ENCODE measurements at places on chromosomes 4 and X. TPM values are rescaled to one million over a fixed set of nuclear protein-coding genes. Genes with fewer than 3 reads are reported as not detected.
A peak's percentile ranks its signal among the peaks of the same experiment; 100 is the strongest.

GRCh38 chr4:113695328-113696169 lies 66.0 kb downstream of the CAMK2D start:
- no peak for DNase-seq

- DNase-seq = no peak
These were observed 5.2 kb downstream of the SH3KBP1 start for GRCh38 chrX:19882066-19882775.

DNA sequence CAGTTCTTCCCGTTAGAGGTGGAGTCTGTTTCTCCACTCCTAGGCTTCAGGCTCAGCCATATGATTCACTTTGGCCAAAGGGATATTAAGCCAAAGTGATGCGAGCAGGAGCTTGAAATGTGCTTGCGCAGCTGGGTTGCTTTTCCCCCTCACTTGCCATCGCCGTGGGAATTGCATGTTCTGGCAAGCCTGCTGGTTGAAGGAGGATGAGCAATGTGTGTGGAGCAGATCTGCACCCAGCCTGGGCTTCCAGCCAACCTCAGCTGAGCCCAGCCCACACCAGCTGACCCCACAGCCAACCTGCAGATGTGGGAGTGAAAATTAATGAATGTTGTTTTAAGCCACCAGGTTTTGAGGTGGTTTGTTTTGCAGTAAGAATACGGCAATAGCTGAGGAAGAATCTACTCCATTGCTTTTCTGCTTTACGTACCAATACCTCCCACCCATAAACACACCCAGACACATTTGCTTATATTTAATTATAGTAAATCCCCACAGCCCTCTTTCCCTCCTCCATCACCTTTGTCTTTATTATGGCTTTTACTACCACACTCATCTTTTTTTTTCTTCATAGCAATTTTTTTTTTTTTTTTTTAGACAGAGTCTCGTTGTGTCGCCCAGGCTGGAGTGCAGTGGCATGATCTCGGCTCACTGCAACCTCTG lies 132.8 kb upstream of the FUNDC1 start:
- DNase-seq = peak; percentile 57

GRCh38 chrX:151973851-151974335 lies 583 bp downstream of the GABRE start:
- peak; percentile 32 for DNase-seq

Gene CTAG2
- total RNA-seq = not detected

Gene SGCB
- 39.9 TPM for total RNA-seq
